Spleen (tissue), 13 donors: ENCODE measurements at places on chromosomes 5 and 9. TPM values are rescaled to one million over a fixed set of nuclear protein-coding genes. Genes with fewer than 3 reads are reported as not detected.

APBA1 gene
- 20.1 TPM for total RNA-seq

CATSPER3 gene
- total RNA-seq, result not detected

TMEM38B gene
- total RNA-seq, result 9.4 TPM

CDKN2A gene
- 6.5 TPM for total RNA-seq

RNF180 gene
- total RNA-seq, result 14.9 TPM

PLEKHG4B gene
- 0.13 TPM for total RNA-seq

ITK gene
- total RNA-seq, result 50.8 TPM

VDAC1 gene
- total RNA-seq, result 86.4 TPM

OR13C3 gene
- not detected for total RNA-seq

KIF12 gene
- not detected for total RNA-seq

PCDHB11 gene
- 1.2 TPM for total RNA-seq

ADAMTSL1 gene
- 2.4 TPM for total RNA-seq

TXNDC8 gene
- total RNA-seq, result not detected

IL9 gene
- not detected for total RNA-seq

PFDN1 gene
- 38.0 TPM for total RNA-seq

PCDHAC2 gene
- total RNA-seq, result 5.8 TPM

IRX2 gene
- not detected for total RNA-seq

GMCL2 gene
- not detected for total RNA-seq
